ENCODE measurements at places on chromosomes 11 and 22.
A peak's percentile ranks its signal among the peaks of the same experiment; 100 is the strongest.

GRCh38 chr11:76242004-76242779 is 35.9 kb upstream of the WNT11 start:
- no peak for DNase-seq

DNA sequence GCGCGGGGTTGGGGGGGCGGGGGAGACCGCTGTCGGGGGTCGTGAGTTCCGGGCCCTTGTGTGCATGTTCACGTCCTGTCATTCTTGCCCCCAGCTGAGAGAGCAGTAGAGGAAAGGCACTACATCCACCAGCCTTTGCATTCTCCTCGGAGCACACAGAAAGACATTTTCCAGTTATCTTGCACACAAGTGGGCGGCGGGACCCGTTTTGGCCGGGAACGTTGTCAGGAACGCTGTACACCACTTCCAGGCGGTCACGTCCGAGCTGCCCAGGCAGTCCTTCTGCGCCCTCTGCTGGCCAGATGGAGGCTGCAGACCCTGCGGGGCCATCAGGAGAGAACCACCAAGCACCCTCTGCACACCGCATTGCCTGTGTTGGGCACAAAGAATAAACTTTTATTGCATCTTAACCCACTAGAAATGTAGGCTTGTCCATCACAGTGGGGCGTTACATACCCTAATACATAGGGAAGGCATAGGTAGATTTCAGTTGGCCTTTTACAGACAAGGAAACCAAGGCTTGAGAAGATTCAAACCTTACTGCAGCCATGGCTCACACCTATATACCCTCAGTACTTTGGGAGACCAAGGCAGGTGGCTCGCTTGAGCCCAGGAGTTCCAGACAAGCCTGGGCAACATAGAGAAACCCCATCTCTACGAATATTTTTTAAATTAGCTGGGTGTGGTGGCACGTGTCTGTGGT is 2.8 kb upstream of the CDKN1C start:
- DNase-seq: peak; percentile 84

GRCh38 chr22:41833369-41834004 is 582 bp downstream of the SREBF2 start:
- DNase-seq: peak; percentile 40

DNA sequence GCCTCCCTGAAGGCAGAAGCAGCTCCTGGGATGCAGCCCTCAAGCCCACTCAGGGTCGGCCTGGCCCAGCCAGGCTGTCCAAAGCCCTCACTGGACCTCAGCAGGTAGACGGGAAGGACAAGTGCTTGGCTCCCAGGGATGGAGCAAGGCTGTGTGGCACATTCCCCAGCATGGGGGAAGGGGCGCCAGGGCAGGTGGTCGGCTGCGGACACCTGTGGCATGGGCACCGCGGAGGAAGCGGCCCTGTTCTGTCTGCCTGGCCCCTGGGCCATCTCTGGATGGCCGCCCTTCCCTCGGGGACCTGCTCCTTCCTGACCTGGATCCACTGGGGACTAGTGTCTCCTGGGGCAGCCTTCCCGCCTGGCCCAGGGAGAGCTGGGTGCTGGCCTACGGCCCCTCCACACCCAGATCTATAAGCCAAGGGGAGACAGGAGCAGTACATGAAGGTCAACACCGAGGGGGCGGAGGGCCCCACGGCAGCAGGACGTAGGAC is 26.0 kb downstream of the CHID1 start:
- no peak for DNase-seq

DNA sequence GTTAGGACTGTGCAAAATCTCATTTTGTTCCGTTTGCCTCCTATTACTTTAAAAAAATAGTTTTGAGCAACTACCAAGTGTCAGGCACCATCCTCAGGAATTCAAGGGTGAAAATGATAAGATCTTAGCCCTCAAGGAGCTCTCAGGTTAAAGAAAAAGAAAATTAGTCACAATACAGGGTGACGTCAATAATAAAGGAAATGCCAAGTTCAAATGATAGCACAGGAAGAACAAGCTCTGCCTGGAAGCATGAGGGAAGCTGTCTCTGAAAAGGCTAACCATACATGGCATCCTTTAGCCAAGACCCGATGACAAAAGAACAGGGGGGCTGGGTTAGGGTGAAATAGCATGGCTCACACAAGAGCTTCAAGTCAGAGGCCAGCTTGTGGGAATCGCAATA is 11.1 kb upstream of the MPZL2 start:
- no peak for DNase-seq

- DNase-seq: no peak
These were observed 12.3 kb downstream of the TSKU start for GRCh38 chr11:76795290-76795935.

DNA sequence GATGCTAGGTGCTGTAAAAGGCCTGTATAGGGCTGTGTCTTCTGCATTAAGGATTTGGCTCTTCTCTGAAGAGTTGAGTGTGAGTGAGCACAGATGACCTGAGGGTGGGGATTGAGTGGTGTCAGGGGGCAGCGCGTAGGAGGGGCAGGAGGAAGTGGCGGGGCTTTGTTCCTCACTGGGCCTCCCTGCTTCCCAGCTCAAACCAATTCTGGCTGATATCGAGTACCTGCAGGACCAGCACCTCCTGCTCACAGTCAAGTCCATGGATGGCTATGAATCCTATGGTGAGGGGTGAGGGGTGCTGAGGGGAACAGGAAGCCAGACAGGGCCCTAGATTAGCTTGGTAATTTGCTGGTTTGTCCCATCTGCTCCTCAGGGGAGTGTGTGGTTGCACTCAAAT is 9.1 kb downstream of the PHOX2A start:
- DNase-seq: no peak

GRCh38 chr11:114774599-114775361 is 96.5 kb downstream of the NXPE2 start:
- DNase-seq: peak; percentile 77

DNA sequence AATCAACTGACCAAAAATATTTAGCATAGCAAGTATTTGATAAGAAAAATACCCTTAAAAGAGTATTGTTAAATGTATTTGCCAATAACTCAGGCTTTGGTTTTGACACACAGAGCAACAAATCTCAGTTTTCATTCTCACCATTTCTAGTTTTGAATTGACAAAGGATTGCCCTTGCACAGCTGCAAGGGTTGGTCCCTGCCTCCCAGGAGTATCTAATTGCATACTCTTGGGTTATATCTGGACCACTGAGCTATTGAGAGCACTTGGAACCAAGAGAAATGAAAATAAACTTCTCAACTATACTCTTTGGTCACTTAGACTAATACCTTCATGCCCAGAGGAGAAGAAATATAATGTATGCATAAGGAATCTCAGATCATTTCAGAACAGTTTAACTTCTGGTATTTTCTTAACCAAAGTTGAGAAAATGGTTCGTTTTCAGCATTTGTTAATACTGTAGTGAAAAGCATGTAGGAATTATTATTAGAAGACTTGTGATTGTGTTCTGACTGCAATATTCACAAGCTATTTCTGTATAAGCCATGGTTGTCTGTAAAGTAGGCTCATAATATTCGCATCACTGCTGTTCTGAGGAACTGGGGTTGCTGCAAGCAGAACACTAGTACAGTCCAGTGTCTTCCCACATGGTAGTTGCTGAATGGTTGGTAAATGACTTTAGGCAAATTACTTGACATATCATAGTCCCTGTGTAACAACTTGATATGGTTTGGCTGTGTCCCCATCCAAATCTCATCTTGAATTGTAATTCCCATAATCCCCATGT is 7.9 kb downstream of the C2CD3 start:
- no peak for DNase-seq

DNA sequence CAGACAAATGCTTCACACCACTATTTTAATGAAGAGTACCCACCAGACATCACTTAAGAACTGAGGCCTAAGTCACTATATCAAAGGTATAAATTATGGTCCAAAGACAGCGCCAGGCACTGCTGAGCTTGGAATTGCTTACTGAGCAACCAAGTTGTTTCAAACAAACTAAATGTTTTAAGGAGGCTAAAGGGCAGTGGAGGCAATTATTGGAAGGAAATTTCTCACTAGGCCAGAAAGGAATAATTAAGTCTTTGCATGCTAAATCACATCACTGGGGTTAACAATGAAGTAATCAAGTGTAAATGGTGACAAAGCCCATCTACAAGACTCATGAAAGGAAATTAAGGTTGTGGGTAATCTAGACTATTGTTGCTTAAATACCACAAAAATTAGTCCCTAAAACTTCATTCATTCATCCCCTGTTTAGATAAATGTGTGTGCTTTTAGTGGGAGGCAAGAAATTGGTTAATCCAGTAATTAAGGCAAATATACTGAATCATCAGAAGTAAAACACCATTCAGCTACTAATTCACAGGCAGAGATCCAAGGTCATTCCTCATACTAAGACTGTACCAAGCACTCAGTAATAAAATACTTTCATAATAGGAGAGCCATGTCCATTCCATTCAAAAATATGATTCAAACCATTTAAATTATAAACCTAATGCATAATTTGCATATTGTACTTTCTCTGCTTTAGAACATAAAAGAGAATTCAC is 21.2 kb downstream of the LGR4 start:
- no peak for DNase-seq

DNA sequence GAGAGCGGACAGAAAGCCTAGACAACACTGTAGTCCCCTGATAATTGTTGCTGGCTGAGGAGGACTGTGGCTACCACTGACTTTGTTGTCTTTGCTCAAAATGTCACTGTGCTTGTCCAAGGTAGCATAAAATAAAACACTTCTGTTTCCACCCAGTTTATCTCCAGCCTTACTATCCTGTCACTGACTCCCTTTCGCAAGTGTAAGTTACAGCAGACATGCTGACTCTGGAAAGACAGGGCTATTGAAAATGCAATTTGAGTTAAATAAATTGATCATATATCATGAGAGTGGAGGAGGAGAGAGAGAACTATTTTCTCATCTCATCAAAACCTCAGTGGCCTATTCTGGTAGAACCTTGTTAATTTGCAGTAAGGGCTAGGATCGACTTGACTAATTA is 138.0 kb upstream of the KIRREL3 start:
- no peak for DNase-seq

DNA sequence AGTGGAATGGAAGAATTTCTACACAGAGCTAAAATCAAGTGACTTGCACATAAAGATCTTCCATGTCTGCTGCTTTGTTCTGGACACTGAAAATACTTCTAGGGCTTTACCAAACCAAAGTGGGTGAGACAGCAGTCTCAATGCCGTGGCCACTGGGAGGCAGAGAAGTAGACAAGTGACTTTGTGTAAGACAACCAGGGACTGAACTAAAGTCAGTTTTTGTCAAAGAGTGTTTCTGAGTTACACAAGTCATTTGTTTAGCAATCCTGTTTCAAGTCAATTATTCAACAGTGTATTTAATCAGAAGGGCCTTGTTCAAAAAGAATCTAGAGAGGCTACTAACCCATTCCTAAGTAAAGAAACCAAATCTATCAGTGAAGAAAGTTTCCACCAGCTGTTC is 46.6 kb downstream of the TCP11L1 start:
- DNase-seq: no peak

DNA sequence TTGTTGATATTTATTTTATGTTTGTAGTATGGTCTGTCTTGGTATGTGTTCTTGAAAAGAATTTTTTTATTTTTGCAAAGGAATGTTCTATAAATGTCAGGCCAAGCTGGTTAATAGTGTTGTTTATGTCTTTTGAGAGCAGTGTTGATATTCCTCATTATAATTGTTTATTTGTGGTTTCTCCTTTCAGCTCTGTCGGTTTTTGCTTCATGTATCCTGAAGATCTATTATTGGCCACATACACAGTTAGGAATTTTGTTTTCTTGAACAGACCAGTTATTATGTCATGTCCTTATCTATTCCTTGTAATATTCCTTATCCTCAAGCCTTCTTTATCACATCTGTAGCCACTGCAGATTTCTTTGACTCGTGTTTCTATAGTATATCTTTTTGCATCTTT is 56.5 kb downstream of the PDHX start:
- DNase-seq: no peak

GRCh38 chr22:29339381-29340235 is 24.1 kb upstream of the RASL10A start:
- no peak for DNase-seq

DNA sequence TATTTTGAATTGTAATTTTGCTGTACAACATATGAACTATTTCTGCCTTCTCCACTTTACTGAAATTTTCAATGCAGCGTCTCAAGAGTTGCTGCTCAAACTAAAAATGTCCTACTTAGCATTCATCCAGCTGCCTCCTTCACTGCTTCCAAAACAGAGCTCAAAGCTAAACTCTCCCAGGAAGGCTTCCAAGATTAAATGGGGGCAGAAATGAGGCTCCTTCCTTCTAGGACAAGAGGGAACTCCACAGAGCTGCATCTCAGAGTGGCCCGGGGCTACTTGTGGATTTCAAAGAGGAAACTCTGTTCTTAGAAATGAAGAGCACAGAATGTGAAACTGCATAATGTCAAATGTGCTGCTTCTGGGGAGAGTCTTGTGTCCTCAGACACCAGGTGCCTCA is 295.9 kb upstream of the NCAM1 start:
- peak; percentile 51 for DNase-seq

DNA sequence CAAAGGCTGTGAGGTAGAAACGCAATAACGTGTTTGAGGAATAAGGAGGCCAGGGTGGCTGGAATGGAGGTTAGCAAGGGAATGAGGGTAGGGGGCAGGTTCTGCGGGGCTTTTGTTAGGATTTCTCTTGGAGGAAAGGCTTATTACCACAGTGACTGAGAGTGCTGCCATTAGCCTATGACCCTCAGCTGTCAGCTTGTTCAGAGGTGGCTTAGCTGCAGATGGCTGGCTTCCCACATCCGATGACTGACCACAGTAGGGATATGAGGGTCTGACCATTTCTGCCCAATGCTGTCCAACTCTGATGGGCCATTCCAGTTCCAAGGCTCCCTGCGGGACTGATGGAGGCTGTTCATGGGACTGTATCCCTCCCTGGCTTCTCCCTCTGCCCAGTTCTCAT is 181.8 kb downstream of the MIAT start:
- no peak for DNase-seq

DNA sequence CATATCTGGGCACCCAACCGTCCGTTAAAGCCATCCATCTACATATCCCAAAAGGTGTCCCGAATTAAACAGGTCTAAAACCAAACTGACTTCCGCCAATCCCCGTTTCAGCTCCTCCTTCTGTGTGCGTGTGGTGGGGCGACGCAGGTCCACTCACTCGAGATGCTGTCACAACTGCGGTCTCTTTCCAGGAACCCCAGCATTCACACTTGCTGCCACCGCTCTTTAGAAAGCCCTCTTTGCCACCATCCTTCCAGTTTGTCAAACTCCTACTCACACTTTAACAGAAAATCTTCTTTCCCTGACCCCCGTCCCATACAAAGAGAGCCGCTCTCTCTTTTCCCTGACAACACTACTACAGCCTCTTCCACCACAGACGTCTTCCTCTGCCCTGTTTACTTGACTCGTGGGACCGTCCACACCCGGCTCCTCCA is 467 bp downstream of the ESS2 start:
- no peak for DNase-seq

- DNase-seq: no peak
These were observed 23.5 kb upstream of the TH start for GRCh38 chr11:2194877-2195755.

- peak; percentile 67 for DNase-seq
These were observed 483 bp upstream of the HYLS1 start for GRCh38 chr11:125886997-125887372.

GRCh38 chr11:69744435-69744834 is 30.7 kb downstream of the FGF4 start:
- DNase-seq: no peak

- DNase-seq: no peak
These were observed 53.5 kb upstream of the LMO1 start for GRCh38 chr11:8317159-8317558.

GRCh38 chr11:66579017-66579606 is 10.7 kb upstream of the CTSF start:
- DNase-seq: peak; percentile 55
